Stimulated activated CD4-positive, alpha-beta T cell treated with anti-CD3 and anti-CD28 coated beads, Interleukin-1b, Interleukin-23, amount 100 ng/mL, for 1 hour (primary cell): ENCODE measurements at places on chromosomes 5 and 9.

- DNase-seq = no peak
Observed at GRCh38 chr9:13412331-13412730, 132.8 kb upstream of the MPDZ start.

- DNase-seq = no peak
Observed at GRCh38 chr5:38497946-38498345, 58.5 kb downstream of the LIFR start.

- DNase-seq = no peak
Observed at GRCh38 chr5:173395257-173395932, 67.2 kb upstream of the STC2 start.

DNA sequence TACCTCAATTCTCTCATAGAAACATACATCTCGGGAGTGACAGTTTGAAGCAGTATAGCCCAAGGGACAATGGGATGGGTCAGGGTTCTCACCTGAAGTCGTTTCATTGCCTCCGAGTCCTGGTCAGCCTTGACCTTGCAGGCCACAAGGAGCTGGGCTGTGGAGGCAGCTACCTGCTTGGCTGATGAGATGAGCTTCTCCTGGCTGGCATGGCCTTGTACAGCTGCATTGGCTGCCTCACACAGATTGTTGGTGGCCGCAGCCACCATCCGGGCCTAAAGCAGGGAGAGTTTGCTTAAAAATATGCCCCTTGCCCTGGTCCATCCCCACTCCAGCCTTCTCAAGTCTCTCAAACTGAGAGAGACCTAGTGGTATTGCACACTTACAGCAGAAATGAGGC lies 8.5 kb upstream of the TPM2 start:
- DNase-seq = no peak
